A549 treated with CpdA at 1 μM for 4 hours (cell line): ENCODE measurements at places on chromosomes 2 and 18. TPM values are rescaled to one million over a fixed set of nuclear protein-coding genes. Genes with fewer than 3 reads are reported as not detected.

Gene ACOXL
- 0.02 TPM in 1 of 5 replicates, not detected in the others for total RNA-seq

Gene LIMS4
- total RNA-seq: 0.56 to 0.88 TPM (median 0.74 TPM) in 5 replicates

Gene REG3G
- 0.10 TPM in 1 of 5 replicates, not detected in the others for total RNA-seq

Gene POTEJ
- not detected in 5 replicates for total RNA-seq

Gene PNKD
- total RNA-seq: 56.2 to 69.7 TPM (median 65.2 TPM) in 5 replicates
